Aorta (tissue), 5 donors: ENCODE measurements at places on chromosomes 5 and 9.

GRCh38 chr9:126411948-126412284 lies 85.3 kb downstream of the MVB12B start:
- no peaks in the 10 kb centered on the region for H3K27me3 ChIP-seq
- no peak overlapping the region for H3K27ac ChIP-seq
- H3K36me3 ChIP-seq = no peaks in the 10 kb centered on the region
- no peak overlapping the region for H3K4me3 ChIP-seq

GRCh38 chr9:21294904-21295538 lies 10.1 kb downstream of the IFNA5 start:
- H3K4me3 ChIP-seq = no peak overlapping the region
- no peaks in the 10 kb centered on the region for H3K27me3 ChIP-seq
- H3K4me1 ChIP-seq = peaks cover 1% of the 10 kb centered on the region
- DNase-seq = no peak
- no peak overlapping the region for H3K27ac ChIP-seq

GRCh38 chr9:85290019-85290418 lies 451.7 kb downstream of the AGTPBP1 start:
- H3K4me3 ChIP-seq = no peak overlapping the region
- no peak for DNase-seq
- H3K27ac ChIP-seq = no peak overlapping the region
- no peaks in the 10 kb centered on the region for H3K27me3 ChIP-seq
- H3K4me1 ChIP-seq = no peaks in the 10 kb centered on the region
- H3K36me3 ChIP-seq = no peaks in the 10 kb centered on the region

DNA sequence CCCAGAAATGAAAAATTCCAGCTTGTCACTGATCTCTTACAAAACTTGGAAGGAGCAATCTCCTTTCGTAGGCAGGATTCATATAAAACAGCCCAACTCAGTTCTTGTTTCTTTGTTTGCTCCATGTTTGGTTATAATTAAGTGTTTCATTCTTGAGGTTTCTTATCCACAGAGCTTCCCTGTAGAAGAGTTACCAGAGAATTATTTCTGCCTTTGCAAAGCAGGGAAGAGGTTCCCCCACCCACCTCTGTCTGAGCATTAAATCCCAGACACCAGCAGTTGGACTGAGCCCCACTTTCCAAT lies 34.1 kb upstream of the RAI14 start:
- H3K4me1 ChIP-seq = peaks cover 4% of the 10 kb centered on the region
- H3K36me3 ChIP-seq = no peaks in the 10 kb centered on the region
- H3K4me3 ChIP-seq = no peak overlapping the region
- H3K27me3 ChIP-seq = no peaks in the 10 kb centered on the region

DNA sequence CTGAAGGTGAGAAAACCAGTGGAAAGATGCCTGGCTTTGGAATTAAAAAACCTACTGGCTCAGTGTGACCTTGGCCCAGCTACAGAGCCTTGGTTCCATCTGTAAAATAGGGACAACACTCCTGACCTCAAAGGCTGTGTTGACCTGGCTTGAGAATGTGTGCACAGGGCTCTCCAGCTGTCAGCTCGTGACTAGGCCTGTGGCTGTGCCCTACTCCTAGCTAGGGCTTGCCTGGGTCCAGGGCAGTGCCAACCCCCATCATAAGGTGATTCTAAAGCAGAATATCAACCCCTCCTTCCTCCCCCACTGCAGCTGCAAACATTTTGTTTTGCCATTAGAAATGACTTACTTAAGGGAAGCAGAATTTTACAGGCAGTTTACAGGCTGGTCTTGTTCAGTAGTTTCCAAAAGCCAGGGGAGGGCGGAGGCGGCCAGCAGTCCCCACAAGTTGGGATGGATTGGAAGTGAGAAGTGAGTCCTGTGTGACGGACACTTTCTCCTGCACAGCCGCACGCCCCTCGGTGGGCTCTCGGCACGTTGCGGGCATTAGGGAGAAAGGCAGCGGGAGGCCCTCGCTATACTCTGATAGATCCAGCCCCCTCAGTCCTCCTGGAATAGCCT lies 7.3 kb downstream of the PITX1 start:
- DNase-seq = peak; percentile 34
- no peaks in the 10 kb centered on the region for H3K36me3 ChIP-seq
- no peaks in the 10 kb centered on the region for H3K27me3 ChIP-seq
- H3K4me3 ChIP-seq = no peak overlapping the region
- H3K4me1 ChIP-seq = no peaks in the 10 kb centered on the region

DNA sequence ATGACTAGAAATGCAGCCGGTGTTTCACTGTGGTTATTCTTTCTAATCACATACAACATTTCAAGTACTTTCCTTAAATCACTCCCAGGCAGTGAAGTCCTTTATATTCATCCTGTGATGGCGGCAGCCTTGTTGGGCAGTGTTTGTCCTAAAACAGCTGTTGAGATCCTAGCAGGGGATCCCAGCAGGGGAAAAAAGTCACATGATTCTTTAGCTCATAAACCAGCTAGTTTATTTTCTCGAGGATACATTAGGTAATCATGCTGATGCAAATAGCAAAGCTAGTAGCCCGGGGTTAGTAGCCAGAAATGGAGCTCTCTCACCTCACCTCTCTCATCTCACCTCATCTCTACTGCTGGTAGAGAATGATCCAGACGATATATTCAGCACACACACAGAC lies 70.5 kb downstream of the FOXD1 start:
- no peaks in the 10 kb centered on the region for H3K4me1 ChIP-seq
- no peak overlapping the region for H3K27ac ChIP-seq
- no peaks in the 10 kb centered on the region for H3K36me3 ChIP-seq
- H3K27me3 ChIP-seq = no peaks in the 10 kb centered on the region

GRCh38 chr5:131068893-131069643 lies 96.0 kb downstream of the HINT1 start:
- no peak overlapping the region for H3K4me3 ChIP-seq
- H3K27ac ChIP-seq = no peak overlapping the region
- DNase-seq = no peak
- no peaks in the 10 kb centered on the region for H3K27me3 ChIP-seq
- H3K4me1 ChIP-seq = no peaks in the 10 kb centered on the region

GRCh38 chr9:110912419-110913291 lies 125.6 kb downstream of the LPAR1 start:
- no peak overlapping the region for H3K4me3 ChIP-seq
- H3K27me3 ChIP-seq = no peaks in the 10 kb centered on the region

DNA sequence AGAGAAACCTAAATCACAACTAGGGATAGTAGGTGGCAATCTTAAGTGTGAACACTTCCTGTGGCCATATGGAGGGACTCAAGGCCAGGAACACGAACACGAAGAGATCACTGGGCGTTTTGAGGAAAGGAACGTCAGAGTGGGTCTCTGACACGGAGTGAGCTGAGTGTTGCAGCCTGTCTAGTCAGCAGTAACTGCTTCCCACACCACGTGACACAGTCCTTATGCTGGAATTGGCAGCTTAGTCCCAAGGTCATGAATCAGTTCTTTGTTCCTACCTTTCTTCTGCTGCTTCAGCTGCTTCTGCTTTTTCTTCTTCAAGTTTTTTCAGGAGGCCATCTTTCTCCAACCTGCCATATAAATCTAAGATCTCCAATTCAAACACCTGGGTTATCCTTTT lies 18.2 kb downstream of the SPACA9 start:
- DNase-seq = no peak
- H3K27me3 ChIP-seq = no peaks in the 10 kb centered on the region
- no peak overlapping the region for H3K27ac ChIP-seq

DNA sequence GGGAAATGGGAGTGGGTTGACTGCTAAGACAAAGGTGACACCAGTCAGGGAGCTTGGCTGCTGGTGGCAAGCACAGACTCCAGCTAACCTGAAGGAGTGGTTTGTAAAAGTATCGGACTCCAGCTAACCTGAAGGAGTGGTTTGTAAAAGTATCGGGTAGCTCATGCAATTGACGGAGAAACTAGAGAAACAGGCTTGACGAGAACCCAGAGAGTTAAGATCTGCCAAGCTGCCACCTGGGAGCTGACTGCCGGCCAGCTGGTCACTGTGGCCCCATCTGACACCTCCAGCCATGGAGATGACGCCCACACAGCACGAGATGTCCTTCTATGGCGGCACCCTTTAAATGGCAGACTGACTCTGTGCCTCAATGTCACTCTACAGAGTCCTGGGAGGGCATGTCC lies 28.3 kb upstream of the CRB2 start:
- H3K27me3 ChIP-seq = no peaks in the 10 kb centered on the region
- no peak overlapping the region for H3K27ac ChIP-seq
- H3K4me1 ChIP-seq = no peaks in the 10 kb centered on the region
- DNase-seq = no peak

DNA sequence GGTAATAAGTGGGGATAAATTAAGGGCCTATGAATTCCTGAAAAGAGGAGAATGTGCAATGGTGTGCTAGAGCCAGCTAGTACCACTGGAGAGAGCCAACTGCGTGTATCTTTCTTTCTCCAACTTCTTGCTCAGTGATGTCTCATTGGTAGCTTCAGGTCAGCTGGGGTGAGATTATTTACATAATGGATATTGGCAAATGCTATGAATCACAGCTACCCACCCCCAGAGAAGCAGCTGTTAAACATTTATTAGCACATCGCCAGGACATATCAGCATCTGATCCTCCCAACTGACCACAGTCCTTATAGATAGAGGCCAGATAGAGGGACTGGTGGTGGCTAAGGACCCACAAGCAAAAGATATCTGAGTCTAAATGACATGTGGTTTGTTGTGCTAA lies 421.3 kb downstream of the ACTL7B start:
- no peaks in the 10 kb centered on the region for H3K27me3 ChIP-seq
- DNase-seq = no peak
- H3K36me3 ChIP-seq = no peaks in the 10 kb centered on the region
- no peak overlapping the region for H3K27ac ChIP-seq

GRCh38 chr9:128211186-128211980 lies 8.2 kb downstream of the DNM1 start:
- DNase-seq = no peak
- H3K4me1 ChIP-seq = no peaks in the 10 kb centered on the region
- no peaks in the 10 kb centered on the region for H3K27me3 ChIP-seq

DNA sequence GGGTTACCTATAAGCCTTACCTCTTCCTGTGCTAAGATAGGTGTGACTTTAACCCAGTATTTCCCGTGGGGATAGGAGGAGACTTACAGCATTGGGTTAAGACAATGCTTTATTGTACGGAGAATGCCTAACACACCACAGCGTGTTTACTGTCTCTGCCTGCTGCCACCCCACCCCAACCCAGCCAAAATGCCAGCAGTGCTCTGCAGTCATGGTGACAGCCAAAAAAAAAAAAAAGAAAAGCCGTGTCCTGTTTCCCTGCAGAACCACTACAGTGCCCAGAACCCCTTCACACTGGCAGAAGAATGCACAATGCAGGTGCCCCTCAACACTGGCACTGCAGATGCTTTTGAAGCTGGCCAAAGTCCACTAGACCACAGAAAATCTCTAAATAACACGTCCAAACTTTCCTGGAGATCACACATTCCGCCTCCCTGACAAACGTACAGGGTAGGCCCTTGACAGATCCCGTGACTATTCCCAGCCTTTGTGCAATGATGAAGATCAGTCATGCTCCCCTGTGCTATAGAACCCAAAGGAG lies 102.2 kb downstream of the SERINC5 start:
- DNase-seq = no peak
- H3K4me1 ChIP-seq = no peaks in the 10 kb centered on the region
- peaks cover 4% of the 10 kb centered on the region for H3K36me3 ChIP-seq
- no peaks in the 10 kb centered on the region for H3K27me3 ChIP-seq

DNA sequence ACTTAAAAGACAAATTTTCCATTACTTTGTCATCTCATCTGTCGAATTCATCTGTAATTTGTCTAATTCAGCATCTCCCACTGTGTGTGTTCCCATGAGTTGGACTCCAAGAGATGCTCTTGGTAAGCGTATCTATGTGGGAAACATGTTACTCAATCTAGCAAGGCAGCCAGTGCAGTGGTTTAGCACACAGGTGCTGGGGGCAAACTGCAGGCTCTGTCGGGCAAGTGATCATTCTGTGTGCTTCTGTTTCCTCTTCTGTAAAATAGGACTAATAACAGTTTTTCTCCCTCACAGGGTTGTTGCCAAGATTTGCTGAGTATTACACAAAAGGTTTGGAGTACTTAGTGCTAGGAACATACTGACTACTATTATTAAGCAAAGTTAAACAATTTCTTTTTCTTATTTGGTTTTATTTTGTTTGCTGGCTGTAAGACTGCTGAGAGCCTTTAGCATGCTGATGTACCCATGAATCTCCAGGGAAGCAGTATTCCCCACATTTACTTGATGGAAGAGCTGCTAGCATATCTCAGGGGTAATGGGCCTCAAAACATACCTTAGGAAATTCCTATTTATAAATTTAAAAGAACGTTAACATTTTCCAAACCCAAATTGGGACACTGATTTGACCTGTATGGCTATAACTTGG lies 709 bp upstream of the GAPT start:
- H3K27me3 ChIP-seq = no peaks in the 10 kb centered on the region
- H3K4me3 ChIP-seq = no peak overlapping the region
- H3K36me3 ChIP-seq = no peaks in the 10 kb centered on the region
- no peaks in the 10 kb centered on the region for H3K4me1 ChIP-seq
- no peak for DNase-seq
- H3K27ac ChIP-seq = no peak overlapping the region

DNA sequence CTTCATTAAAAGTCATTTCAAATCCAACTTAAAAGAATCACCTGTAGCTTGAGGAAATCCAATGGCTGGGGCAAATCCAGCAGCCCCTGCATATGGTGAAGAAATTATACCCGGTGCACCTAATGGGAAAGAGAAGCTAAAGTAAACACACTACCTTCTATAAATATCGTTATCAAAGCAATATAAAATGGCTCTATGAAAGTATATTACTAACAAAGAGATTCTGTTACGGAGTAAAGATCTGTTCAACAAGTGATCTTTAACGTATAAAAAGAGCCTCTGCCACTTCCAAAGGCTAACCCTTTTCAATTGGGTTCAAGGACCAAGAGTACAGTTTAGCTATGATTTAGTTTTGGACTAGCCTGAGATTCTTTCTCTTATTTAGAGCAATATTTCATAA lies 59.7 kb upstream of the SUSD1 start:
- H3K36me3 ChIP-seq = no peaks in the 10 kb centered on the region
- H3K27ac ChIP-seq = no peak overlapping the region
- H3K4me3 ChIP-seq = no peak overlapping the region

DNA sequence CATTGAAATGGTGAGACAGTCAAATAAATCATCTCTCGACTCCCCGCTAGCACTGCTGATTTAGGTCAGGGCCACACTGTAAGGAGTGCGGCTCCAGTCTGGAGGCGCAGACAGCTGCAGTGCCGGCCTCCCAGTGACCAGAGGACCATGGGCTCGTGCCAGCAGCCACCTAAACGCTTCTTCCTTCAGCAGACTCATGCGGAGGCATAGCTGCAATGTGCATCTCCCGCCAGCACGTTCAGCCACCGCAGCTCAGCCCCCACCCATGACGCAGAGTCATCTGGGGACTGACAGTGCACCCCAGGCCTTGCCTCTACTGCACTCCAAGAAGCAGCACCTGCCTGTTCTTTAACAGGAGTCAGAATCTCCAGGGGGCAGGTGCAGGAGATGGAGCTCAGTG lies 13.6 kb upstream of the MAPK9 start:
- DNase-seq = no peak
- no peaks in the 10 kb centered on the region for H3K4me1 ChIP-seq
- no peaks in the 10 kb centered on the region for H3K27me3 ChIP-seq
- H3K36me3 ChIP-seq = no peaks in the 10 kb centered on the region

- H3K27ac ChIP-seq = no peak overlapping the region
- no peaks in the 10 kb centered on the region for H3K36me3 ChIP-seq
- no peak for DNase-seq
Observed at GRCh38 chr9:86486891-86487837, 133.0 kb upstream of the TUT7 start.
